ENCODE measurements at places on chromosomes 16 and 17.

- no peak for DNase-seq
Observed at GRCh38 chr17:319266-319665, 33.3 kb downstream of the RPH3AL start.

- no peak for DNase-seq
Observed at GRCh38 chr16:79870016-79870886, 269.7 kb upstream of the MAF start.

DNA sequence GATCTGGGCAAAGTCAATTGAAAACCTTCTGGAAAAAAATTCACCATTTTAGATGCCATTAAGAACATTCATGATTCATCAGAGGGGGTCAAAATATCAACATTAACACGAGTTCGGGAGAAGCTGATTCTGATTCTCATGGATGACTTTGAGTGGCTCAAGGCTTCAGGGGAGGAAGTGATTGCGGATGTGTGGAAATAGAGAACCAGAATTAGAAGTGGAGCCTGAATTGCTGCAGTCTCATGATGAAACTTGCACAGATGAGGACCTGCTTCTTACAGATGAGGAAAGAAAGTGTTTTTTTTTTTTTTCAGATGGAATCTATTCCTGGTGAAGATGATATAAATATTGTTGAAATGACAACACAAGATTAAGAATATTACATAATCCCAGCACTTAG lies 12.9 kb downstream of the ITGAX start:
- DNase-seq: no peak

DNA sequence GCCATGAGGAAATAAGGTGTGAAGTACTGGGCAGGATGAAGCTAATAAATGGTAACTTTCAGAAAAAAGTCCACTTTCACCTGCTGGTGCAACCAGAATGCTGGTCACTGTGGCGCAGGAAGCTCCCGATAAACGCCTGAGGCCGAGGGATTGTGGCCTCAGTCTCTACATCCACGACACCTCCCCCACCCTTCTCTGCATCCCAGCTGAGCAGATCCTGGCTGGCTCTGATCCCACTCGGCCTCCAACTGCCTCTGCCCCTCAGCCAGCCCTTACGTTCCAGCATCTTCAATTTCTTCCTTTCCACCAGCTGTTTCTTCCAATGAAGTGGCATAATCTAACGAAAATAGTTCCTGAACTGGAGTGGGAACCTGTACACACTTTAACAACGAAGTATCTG lies 49.5 kb downstream of the COX4I1 start:
- DNase-seq: no peak

- DNase-seq: no peak
Observed at GRCh38 chr17:81022344-81022676, 12.6 kb upstream of the BAIAP2 start.

GRCh38 chr17:64327201-64327930 lies 63.3 kb downstream of the PECAM1 start:
- DNase-seq: peak; percentile 69
